Activated naive CD8-positive, alpha-beta T cell treated with anti-CD3 and anti-CD28 coated beads for 36 hours (primary cell): ENCODE measurements at places on chromosomes 13 and 19.

- no peak for DNase-seq
Measured at GRCh38 chr13:39224671-39225240, 186.5 kb downstream of the NHLRC3 start.

- DNase-seq = no peak
Measured at GRCh38 chr13:32403108-32403507, 24.8 kb downstream of the N4BP2L1 start.

GRCh38 chr19:6213696-6214641 is 65.8 kb downstream of the MLLT1 start:
- DNase-seq = no peak

DNA sequence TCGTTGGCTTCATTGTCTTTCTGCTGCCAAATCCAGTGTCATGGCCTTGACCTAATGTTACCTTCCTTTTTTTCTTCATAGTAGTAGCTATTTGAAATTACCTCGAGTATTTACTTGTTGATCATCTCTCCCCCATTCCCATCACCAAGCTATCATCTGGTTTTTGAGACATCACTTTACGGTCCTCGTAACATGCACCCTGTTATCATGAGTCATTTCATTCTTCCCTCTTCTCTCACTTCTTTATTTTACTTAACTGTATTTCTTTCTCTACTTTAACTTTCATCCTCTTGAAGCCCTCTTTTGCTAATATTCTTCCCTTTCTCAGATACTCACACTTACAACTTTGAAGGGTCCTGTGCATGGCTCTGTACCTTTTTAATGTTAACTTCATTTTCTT is 31.8 kb downstream of the TPP2 start:
- DNase-seq = no peak
